ENCODE measurements at places on chromosomes 3 and 15.

DNA sequence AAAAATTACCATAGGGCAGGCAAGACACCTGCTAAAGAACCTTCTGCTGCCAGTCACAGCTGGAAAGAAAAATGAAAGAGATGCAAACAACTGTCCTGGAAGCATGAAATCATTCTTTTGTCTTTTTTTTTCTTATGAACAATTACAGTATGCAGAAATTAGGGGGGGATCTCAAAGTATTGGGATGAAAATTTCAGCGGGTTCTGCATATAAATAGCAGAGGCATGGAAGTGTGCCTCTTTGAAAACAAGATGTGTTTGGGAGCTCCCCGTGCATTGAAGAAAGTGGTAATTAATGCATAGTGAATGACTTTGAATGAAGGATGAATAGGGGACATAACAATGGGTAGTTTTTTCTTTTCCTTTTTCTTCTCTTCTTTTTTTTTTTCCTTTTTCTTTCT is 431.2 kb downstream of the SOX2 start:
- DNase-seq: no peak

- DNase-seq: no peak
Measured at GRCh38 chr3:111884411-111885018, 25.4 kb downstream of the PHLDB2 start.

GRCh38 chr3:198113206-198114053 is 153.4 kb downstream of the LMLN start:
- peak; percentile 19 for DNase-seq

DNA sequence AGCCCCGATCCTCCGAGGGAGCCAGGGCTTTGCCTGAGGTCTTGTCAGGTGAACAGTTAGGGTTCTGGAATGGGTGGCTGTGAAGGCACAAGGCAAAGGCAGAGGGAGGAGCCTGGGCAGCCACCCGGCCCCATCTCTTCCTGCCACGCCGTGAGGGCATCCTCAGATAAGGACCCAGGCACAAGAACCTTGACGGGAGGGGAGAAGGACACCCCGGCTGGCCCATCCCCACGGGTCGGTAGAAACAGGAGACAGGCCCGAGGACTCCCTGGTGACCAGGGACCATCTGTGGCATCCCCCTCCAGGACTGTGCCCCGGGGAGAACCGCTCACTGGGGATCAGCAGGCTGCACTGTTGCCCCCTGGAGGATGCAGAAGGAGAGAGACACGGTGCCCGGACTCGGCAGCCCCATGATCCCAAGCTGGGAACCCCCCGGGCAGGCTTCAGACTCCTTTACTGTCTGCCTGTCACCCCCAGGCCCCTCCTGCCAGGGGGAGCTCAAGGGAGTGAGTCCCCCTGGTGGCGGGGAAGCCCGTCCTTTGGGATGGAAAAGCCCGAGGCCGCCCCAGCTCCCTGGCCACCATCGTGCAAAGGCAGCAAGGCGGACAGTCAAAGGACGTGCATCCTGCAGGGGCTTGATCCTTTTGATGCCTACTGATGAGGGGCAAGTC is 12.3 kb upstream of the PCSK6 start:
- no peak for DNase-seq

- peak; percentile 7 for DNase-seq
Measured at GRCh38 chr3:170641510-170642236, 55.8 kb upstream of the SLC7A14 start.

- no peak for DNase-seq
Measured at GRCh38 chr3:67486883-67487282, 167.5 kb downstream of the SUCLG2 start.

DNA sequence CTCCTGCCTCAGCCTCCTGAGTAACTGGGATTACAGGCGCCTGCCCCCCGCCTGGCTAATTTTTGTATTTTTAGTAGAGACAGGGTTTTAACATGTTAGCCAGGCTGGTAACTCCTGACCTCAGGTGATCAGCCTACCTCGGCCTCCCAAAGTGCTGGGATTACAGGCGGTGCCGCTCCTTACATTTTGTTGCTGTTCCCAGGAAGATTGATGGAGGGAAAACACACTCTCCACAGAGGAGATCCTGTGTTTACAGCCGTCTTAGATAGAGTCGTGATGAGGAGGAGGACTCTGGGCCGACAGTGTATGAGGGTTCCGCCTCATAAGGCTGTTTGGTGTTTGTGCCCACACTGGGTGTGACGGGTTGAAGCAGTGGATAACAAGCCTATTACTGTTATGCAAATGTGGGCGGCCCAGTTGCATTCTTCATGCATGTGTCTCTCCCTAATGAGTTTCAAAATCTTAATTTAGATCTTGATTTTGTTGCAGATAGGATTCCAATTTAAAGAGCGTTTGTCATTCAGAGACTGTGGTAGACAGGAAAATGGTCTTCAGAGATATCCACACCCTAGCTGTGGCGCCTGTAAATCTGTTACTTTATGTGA is 60.0 kb downstream of the APBA2 start:
- no peak for DNase-seq

DNA sequence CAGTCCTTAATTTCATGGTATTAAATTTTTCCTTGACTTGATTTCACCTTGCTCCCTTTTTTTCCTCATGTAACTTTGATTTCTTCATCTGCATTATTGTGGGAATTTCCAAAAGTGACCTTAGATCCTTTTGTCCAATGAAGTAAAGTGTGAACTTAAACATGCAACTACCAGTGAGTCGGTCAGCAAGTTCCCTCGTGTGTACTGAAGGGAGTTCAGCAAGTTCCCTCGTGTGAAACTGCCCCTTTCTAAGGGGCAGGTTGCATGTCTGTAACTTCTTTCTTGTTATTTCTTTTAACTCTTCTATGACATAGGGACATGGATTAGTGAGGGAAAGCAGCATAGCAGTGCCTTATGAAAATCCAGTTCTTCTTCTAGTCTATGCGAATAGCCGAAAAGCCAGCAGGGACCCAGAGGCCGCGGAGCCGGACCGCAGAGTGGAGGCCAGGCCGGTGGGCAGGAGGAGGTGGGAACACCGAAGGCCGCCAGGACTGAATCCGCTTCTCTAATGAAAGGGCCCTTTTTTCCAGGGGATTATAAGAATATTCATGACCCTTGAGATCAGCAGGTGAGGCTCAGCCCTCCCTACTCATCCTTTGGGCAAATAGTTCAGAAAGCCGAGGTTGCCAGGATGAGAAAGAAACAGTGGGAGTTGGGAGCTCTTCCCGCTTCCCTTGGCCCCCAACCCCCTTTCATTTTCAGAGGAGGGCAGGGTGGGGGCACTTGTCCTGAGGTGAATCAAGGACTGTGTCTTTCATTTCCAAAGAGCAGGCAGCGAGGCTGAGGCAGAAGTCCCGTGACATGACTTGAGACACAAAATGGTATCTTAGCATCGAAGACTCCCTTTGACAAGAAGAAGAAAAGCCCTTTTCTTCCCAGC is 117.5 kb downstream of the OPA1 start:
- DNase-seq: no peak

- no peak for DNase-seq
Measured at GRCh38 chr3:15903164-15903563, 105.4 kb upstream of the ANKRD28 start.

DNA sequence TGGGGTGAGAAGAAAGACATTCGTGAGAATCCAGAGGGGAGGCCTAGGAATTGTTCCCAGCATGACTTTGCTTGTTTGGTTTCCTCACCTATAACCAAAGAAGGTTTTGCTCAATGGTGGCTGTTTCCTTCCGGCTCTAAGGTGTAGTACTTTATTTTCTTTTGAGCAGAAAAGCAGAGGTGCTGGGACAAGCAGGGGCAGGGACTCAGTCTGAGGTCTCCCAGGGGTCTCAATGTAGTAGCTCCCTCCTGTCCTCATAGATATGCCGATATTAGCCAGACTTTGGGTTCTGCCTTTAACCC is 41.6 kb downstream of the ZBTB38 start:
- no peak for DNase-seq

DNA sequence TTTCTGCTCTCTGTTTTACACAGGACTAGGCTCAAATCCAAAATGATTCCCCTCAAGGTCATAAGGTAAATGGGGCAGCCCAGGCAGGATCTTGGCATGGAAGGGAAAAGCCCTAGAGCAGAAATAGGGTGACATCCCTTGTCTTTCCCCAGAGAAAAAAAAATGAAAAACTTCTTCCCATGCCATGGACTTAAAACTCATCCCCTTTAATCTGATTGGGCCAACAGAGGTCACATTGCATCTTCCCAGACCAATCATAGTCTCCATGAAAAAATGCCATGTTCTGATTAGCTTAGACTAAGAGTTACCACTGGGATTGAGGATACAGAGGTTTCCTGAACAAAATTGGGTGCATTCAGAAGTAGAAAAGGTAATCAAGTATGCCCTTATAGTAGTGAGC is 241.3 kb upstream of the LRTM1 start:
- DNase-seq: no peak

DNA sequence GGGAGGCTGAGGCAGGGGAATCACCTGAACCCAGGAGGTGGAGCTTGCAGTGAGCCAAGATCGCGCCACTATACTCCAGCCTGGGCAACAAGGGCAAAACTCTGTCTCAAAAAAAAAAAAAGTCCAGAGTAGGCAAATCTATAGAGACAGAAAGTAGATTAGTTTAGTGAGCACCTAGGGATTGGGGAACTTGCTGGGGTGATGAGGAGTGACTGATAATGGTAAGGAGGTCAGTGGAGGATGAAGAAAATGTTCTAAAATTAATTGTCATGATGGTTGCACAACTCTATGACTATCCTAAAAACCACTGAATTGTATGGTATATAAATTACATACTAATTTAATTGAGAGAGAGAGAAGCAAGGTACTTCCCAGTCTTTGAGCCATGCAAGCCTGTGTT is 27.8 kb upstream of the LYZL4 start:
- no peak for DNase-seq

- DNase-seq: no peak
Measured at GRCh38 chr3:134086616-134087015, 56.9 kb upstream of the SLCO2A1 start.

DNA sequence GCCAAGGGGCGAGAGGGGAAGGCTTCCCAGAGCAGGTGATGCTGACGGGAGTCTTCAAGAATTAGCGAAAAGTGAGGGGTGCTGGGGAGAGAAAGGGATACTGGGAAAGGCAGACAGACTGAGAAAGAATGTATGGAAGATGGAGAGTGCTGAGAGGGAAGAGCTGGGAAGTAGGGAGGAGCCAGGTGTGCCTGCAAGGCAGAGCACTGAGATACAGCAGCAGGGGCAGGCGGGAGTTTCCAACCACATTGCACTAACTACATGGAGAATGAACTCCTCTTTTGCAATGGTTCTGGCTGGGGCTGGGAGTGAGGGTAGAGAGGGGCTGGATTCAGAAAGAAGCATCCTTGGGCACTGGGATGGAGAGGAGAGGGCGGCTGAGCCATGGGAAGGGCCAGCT is 16.0 kb upstream of the CRABP1 start:
- DNase-seq: no peak

GRCh38 chr3:195873971-195874370 is 34.4 kb downstream of the TNK2 start:
- no peak for DNase-seq

DNA sequence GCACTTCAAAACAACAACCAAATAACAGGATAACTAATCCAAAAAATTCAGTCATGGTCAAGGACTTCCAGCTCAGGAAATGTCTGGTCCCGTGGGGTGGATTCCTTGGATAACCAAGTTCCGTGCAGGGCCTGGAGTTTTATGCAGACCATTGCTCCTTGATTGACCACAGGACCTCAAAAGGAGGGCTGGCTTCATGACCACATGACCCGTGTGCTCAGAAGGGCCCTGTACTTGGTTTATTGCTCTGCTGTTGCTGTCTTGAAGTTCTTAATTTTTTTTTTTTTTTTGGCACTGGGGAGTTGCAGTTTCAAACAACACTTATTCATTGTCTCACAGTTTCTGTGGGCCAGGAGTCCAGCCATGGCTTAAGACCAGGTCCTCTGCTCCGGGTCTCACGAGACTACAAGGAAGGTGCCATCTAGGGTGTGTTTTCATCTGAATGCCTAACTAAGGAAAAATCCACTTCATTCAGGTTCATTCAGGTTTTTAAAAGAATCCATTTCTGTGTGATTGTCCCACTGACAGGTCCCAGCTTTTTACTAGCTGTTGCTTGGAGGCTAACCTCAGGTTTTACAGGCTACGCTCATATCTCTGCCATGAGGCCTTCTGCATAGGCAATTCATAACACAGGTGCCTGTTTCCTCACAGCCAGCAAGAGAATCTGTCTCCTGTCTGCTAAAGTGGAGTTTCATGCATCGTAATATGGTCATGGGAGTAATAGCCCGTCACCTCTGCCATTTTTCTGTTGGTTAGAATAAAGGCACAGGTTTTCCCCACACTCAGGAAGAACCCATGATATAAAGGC is 65.3 kb downstream of the FLNB start:
- no peak for DNase-seq

GRCh38 chr15:67880651-67881182 is 40.9 kb upstream of the RNU6-1 start:
- DNase-seq: no peak

DNA sequence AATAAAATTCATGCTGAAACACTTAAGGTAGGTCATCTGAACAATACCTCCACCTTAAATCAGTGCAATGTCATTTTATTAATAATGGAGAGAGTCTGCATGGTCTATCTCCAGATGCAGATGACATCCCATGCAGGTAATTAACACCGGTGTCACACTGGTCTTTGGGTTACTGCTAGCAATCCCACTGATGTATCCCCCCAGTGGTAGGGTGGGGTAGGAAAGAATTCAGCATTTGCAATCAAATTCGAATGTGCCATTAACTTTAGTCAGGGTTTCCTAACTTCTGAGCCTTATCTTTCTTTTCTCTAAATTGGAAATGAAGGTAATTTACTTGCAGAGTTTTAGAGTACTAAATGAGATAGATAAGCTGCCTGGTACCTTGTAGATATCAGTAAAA is 44.4 kb downstream of the KIF15 start:
- no peak for DNase-seq

GRCh38 chr3:111668326-111668725 is 73.2 kb upstream of the ZBED2 start:
- DNase-seq: no peak

DNA sequence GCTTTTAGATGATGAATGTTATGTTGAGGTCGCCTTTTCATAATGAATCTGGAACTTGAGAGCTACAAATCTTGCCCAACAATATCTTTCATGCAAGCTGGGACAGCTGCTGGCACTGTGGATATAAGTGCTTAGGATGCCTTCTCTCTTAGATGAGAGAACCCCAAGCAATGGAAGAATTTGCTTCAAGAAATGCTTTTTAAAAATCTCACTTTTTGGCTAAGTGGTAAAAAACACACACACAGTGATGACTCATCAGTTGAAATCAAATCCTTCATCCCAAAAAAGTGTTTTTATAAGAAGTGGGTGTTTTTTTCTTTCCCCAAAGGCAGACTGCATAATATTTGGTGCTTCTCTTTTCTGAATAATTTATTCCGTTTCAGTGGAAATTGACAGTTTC is 38.4 kb upstream of the GALNT15 start:
- DNase-seq: no peak

- DNase-seq: no peak
Measured at GRCh38 chr3:19652336-19652735, 281.7 kb downstream of the EFHB start.

DNA sequence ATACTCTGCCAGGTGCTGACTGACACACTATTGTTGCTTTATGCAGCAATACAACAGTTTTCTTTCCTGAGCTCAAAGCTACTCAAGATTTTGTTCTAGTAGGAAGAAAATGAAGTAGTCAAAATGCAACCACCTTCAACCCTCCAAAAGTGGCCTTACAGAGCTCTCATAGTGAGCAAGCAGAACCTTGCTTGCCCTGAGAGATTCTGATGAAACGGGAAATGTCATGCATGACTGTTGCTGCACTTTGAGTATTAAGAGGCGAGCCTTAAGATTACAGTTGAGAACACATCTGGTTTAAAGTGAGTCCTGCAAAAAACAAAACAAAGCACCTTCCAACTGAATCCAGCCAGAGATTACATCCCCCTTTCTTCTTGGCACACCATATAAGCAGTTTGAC is 29.7 kb downstream of the MINDY4B start:
- DNase-seq: no peak
